ENCODE measurements at places on chromosomes 1 and 21.

- peak; percentile 17 for DNase-seq
These were observed 53.1 kb upstream of the HMCN1 start for GRCh38 chr1:185681034-185681633.

DNA sequence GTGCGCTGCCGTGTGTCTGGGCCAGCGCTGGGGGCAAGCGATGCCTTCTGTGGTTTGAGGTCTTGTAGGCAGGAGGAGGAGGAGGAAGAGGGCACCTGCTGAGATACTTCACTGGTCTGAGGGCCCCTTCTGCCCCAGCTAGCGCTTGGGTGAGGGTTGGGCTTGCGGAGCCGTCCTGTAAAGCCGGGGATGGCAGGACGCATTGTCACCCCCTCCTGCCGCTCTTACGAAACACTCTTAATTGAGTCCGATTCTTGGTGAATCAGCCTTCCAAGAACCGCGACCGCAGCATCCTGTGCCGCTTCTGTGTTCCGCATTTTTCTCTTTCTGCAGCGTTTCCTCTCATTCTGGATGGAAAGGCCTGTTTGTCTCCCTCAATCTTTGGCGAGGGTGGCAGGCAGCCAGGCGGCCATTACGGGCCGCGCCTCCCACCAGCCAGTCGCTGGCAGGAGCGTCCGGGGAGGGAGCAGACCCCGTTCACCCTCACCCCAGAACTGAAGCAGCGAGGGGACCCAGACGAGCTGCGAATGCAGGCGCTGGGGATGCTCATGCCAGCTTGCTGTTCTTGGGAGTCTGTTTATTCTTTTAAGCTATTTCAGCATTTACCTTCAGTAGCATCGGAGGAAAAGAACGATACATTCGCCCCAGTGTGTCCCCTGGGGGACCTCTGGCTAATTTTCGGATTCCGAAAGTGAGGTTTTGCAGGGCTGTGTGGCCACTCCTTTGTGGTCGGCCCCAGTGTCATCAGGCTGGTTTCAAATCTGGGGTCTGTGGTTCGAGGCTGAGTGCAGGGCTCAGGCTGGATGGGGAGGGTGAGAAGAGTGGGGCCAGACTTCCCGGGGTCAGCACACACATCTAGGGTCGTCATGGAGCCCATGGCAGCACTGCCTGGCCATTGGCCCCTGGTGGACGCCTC, 62.7 kb downstream of the SKI start:
- peak; percentile 82 for DNase-seq

DNA sequence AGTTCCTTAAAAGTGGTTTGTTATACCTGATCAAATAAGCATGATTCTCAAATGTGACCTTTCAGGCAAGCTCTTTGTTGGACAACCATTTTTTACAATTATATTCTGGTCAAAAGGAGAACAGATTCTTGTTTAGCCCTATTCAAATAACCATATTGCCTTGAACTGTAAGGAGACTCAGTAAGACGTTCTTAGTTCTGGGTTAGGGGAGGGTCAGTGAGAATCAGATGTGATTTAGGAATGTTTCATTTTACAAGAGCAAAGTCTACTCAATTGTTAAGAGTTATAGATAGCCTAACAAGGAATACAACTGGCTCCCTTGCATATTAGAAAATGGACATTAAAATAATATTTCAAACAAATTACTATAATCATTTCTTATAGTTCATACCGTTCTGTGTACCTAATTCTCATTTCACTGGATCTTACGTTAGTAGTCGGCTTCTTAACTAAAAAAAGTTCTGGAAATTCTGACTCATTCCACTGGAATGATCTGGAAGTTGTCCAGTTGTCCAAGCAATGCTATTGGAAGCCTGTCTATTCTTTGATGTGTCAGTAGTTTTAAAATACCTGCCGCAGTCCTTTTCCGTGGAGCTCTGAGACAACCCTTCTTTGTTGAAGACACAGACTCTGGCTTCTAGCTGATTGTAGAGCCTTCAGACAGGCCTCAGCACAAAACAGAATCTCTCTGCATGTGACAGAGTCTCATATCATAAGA, 88.8 kb downstream of the MAST2 start:
- DNase-seq: no peak

GRCh38 chr21:37244501-37245095, 22.5 kb downstream of the VPS26C start:
- DNase-seq: no peak

DNA sequence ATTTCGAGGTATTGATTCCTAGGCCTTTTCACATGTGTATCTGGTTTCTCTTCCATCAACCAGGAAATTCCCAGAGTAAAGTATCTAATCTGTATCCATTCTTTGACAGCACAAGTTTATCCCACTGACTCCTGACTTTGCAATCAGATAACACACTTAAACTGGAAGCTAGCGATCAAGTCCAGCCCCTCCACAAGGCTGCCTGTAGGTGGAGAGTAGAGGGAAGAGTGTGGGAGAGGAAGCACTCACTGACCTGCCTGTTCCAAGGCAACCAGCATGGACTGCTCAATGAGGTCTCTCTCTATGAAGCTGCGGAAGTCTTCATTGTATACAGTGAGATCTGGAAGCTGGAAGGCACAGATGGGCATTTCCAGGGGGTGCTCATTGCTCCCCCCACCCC, 30.4 kb upstream of the MTMR11 start:
- no peak for DNase-seq

DNA sequence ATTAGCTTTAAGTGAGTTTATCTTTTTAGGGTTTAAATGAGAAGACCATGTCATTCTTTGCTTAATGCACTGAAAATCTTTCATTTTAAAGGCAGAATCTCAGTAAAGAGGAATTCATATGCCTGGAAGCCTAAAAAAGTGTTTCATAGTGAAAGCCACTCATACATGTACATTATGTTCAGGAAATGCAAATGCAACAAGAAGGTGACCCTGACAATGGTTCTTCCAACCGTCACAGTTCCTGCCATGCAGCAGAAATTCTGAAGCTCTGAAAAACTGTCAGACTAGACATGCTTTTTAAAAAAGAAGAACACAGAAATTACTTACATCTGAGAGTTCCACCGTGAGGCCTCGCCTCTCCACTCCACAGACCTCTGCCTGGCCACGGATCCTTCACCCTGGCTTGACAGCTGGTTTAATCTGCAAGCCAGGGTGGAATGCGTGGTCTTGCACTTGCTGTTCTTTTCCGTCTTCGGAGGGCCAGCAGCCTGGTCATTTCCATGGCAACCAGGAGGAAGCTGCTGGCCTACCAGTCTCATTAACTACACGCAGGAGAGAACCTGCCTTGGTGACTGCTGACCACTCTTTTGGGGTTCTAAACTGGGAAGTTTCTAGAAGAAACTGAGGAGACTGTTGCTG, 41.8 kb upstream of the PAXBP1 start:
- DNase-seq: no peak

DNA sequence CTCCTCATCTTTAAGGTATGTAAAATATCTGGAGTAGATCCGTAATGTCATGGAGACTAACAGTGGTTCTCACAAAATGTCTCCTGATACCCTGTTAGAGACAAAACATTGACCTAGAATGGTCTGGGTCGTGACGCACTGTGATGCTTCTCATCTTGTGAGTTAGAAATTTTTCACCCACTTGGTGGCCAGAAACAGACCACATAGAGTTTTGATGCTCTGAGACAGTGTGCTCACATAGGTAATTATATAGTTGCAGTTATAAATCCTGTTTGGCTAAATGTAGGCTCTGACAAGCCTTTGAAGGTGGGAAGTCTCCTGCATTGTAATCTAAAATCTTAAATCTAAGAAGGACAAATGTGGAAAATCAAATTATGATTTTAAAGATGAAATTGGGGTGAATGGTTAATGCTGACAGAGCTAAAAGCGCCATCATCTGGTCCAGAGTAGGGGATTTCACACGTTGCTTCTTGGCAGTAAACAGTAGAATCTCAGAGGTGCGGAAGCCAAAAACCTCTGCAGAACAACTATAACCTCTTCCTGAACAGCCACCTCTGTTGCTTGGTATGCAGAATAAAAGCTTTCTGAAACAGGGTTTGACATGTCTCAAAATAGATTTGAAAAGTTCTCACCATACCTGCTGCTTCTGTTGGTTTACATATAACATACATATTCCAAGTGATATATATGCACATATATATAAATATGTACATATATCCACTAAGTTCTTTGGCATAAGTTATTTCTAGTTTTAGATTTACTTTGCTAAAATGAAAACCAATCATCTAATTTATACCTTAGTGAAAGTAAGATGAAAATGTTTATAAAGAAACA, 17.1 kb downstream of the RPAP2 start:
- peak; percentile 39 for DNase-seq

DNA sequence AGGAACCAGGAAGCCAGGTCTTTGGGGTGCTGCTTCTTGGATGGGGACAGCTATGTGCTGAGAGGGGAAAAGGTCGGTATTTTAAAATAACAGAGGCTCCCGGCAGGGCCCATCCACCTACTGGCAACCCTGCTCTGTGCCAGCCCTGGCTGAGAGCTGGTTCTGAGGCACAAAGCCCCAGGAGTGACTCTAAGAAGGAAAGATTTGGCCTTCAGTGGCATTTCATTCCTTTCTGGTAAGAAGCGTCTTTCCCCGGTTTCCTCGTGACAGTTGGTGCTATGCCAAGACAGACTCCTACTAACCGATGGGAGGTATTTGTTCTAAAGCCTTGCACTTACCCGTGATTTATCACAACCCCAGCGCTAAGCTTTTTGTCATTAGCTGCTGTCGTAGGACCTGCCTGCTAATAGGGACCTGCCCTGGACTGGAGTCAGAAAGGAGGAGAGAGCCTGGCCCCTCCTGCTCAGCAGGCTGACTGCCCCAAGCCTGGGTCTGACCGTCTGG, 123.1 kb upstream of the ADAR start:
- no peak for DNase-seq

DNA sequence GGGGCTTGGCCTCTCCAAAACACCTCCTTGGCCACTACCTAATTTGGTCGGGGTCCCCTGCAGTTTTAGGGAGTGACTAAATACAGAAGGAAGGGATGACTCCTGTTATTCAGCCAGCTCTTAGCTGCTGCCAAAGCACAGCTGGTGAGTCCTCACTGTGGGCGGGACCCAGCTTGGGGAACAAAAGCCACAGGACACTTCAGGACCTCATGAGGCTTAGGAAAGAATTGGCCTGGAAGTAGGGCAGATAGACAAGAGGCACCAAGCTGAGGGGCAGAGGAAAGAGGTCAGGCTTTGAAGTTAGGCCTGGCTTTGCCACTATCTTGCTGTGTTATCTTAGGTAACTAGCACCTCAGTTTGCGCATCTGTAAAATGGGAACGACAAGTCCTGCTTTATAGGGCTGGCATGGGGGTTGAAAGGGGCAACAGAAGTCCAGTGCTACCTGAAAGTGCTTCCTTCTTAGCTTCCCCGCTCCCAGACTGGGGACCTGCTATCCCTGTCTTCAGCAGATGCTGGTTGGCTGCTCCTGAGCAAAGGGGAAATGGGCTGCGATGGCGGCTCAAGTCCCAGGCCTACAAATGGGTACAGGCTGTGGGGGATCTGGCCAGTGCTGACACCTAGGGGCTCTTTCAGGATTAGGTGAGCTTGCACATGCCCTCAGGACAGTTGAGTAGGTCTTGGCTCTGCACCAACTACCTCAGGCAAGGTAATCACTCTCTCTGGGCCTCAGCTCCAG, 15.7 kb downstream of the IFI6 start:
- no peak for DNase-seq

GRCh38 chr1:121414905-121415304, 230.1 kb downstream of the SRGAP2C start:
- no peak for DNase-seq

GRCh38 chr1:244012202-244012601, 38.9 kb upstream of the ZBTB18 start:
- no peak for DNase-seq

DNA sequence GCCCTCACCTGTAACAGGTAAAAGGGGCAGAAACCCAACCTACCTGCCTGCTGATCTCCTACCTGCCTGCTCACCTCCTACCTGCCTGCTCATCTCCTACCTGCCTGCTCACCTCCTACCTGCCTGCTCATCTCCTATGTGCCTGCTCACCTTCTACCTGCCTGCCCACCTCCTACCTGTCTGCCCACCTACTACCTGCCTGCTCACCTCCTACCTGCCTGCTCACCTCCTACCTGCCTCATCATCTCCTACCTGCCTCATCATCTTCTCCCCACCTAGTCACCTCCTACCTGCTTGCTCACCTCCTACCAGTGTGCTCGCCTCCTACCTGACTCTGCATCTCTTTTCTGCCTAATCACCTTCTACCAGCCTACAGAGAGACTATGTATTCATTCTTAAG, 452.9 kb downstream of the MATN1 start:
- no peak for DNase-seq

DNA sequence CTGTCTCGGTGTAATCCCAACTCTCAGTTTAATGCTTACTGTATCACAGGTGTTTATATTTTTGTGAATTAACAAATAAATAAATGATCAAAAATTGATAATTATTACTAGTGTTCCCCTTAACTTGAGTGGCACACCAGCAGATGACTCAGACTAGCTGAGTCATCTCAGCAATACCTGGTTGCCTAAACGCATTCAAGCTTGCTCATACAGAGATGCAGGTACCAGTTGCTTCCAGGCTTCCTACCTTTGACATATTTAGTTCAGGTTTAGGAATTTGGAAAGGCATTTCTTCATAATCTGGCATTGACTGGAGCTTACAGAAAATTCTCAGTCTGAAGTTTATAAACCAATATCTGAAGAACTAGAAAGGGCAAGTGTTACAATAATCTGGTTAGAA, 78.9 kb upstream of the LMO4 start:
- no peak for DNase-seq

DNA sequence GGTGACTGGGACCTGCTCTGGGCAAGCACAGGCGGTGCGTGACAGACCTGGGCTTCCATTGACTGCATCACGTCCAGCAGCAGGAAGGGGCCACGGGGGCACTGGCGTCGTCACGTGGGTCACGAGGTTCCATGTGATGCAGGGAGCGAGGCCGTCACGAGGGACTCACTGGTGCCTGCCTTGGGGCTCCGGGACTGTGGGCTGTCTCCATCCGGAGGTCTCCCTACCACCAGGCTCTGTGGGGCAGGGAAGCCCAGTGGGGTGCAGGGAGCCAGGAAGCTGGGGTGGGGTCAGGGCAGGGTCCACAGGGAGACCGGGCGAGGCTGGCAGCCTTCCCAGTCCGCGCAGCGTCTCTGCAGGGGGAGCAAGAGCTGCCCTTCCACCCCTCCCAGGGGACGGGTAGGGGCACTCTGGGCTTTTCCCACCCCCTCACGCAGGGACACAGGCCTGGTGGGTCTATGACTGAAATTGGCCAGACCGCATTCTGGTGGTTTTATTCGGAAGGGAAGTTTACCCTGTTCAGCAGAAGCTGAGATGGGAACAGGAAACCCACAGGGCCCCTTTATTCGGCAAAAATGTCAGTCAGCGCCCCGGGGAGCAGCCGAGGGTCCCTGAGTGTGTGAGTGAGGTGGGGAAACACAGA, 416 bp upstream of the TNFRSF14 start:
- DNase-seq: peak; percentile 78

GRCh38 chr1:107795994-107796393, 169.0 kb downstream of the VAV3 start:
- no peak for DNase-seq
